Endothelial cell (in vitro differentiated cells): ENCODE measurements at places on chromosomes 6 and 20.
A peak's percentile ranks its signal among the peaks of the same experiment; 100 is the strongest.

- DNase-seq: no peak
These were observed 8.4 kb downstream of the PROCR start for GRCh38 chr20:35180266-35180665.

DNA sequence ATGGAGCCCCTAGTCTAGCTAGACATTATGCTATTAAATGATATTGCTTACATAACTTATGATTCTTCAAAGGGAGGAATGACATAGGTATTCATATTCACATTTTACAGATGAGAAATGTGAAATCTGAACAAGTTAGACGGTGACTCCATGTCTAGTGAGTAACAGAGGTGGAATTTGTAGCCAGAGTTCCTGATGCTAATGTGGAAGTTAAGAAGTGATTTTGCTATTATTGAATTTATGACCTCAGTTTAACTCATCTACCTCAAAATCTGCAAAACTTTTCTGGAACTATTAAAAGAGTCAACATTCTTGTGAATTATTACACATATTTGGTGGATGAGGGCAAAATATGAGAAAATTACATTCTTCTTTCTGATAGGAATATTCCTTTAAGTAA is 347.6 kb upstream of the MMS22L start:
- DNase-seq: no peak

DNA sequence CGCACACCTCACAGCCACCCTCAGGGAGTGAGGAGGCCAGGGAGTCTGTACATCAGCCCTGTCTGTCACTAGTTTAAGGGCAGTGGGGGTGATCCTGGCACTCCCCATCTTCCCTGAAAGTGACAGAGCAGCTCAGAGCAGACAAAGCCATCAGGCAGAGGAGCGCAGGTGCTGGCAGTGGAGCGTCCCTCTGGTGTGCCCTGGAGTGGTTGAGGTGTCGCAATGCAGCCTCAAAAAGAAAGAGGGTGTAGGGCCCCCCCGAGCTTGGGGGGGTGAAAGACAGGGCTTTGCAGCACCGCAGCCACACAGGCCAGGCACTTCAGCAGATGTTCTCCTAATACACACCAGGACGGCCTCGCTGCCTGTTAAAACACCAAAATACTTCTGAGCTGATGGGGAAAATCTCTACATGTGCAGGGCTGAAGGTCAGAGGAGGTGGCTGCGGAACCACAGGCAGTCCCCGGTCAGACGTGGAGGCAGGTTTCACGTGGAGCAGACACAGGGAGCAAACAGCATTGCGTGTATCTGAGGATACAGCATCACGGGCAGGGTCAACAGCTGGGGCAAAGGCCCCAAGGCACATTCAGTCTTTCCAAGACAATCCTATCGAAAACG is 69.5 kb downstream of the PREX1 start:
- no peak for DNase-seq

GRCh38 chr20:50303573-50304500 is 113.2 kb downstream of the CEBPB start:
- no peak for DNase-seq

- DNase-seq: no peak
These were observed 33.3 kb downstream of the SOBP start for GRCh38 chr6:107523054-107523791.

DNA sequence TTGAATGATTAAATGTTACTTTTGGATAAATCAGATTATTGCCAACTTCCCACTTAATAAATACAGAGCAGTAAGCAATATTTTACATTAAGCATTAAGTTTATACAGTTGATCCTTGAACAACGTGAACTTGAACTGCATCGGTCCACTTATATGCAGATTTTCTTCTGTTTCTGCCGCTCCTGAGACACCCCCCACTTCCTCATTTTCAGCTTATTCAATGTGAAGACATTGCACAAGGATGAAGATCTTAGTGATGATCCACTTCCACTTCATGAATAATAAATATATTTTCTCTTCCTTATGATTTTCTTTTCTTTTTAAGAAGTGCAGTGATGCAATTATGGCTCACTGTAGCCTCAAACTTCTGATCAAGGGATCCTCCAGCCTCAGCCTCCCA is 167.2 kb downstream of the LINC00237 start:
- DNase-seq: no peak

DNA sequence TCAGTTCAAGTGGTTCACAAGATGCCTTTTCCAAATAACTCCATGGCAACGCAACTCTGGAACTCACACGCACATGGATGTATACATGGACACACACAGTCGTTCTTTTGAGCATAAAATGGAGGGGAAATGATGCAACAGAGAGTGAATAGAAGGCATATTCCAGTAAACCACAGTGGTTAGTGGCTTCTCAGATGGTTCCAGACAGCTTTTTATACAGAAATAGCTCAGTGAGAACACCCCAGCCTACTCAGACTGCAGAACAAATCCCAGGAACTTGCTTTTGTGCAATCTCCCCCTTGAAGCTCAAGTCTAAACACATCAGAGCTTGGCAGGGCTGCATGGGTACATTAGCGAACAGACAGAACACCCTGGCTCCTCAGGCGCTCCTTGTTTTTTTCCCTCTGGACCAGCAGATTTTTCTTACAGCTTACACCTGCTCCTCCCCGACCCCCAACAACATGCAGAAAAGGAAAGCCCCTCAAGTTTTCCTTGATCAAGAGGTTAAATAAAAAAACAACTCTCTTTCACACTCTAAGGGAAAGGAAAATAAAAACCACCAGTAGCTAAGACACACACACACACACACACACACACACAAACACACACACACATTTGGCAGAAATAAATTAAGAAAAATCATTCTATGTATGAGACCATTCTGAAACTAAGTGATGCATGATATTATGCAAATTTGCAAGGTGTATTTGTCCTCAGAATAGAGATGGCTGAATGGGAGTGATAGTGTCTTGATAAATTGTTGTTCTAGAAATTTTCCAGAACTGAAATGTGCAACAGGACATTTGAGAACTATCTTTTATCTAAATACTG is 51.2 kb upstream of the RANBP9 start:
- DNase-seq: no peak

DNA sequence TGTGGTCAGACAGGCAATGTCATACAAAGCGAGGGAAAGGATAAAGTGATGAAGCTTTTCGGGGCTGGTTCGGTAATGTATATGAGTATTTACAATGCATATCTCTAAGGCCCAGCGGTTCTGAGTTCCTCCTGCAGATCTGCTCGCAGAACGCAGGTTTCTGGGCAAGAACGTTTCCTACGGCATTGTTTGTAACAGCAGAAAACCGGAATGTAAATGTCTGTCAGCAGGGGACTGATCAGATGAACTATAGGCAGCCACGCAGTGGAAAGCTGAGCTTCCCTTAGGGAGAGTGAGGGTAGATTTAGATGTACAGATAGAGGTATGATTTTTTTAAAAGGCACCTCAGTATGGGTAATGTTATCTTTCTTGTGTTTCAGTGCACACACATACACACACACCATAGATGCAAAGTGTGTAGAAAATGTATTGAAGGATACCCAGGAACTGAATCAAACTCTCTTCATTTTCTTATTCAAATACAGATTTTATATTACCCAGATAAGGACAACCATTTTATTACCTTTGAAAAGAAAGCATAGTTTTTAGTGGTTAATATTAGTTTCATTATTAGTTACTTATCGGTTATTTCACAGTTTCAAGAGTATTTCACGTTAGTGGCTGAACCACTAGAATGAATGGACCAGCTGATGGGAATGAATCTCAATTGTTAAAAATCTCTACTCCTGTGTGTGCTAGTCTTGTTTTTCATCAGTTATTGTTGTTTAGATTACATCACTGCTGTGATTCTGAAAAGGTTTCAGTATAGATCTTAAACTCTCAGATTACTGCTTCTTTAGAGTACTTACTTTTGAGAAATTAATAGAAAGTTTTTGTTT is 56.2 kb downstream of the SNX9 start:
- no peak for DNase-seq

DNA sequence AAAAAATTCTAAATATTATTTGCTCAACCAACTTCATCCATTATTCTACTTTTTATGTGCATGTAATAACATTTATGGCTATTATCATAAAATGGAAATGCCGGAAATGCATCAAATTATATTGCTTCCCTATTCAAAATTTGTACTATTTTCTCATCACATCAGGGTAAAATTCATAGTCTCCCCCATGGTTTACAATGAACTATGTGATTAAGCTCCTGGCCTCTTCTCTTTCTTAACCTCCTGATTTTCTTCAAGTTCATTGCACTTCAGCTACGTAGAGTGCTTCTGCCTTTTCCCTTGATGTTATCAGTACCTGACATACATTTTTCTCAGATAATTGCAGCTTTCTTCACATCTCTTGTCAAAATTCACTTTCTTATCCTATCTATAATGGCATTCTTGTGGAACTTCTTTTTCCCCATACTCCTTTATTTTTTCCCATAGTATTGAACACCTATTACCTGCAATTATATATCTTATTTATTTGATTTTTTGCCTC is 699.1 kb upstream of the ADGRB3 start:
- no peak for DNase-seq

DNA sequence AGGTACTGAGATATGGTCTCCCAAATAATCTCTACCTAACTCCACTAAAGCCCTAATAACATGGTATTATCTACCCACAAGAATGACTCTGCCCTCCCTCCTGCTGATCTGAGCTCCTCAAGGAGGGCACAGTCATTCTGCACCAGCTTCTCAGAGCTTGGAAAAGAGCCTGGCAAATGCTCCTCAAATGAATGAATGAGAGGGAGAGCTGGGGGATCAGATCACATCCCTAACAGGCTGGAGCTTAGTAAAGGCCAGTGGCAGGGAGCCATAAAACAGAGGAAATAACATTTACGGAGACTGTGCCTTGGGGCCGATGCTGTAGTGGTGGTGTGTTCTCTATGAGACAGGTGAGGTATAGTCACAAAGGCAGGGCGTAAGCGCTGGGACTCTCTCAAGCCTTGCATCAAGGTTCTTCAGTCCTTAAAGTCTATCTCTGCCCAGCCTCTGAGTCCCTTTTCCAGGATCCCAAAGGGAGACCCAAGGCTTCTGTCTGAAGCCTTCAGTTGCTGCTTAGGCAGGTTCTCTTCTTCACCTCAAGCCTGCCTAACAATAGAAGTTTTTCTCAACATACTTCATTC is 7.2 kb upstream of the NNAT start:
- DNase-seq: no peak

GRCh38 chr6:99761711-99762110 is 155.1 kb downstream of the PRDM13 start:
- no peak for DNase-seq

- DNase-seq: peak; percentile 12
These were observed 398.8 kb downstream of the ESR1 start for GRCh38 chr6:152206072-152206818.

GRCh38 chr6:128240024-128240428 is 280.4 kb downstream of the PTPRK start:
- DNase-seq: no peak

DNA sequence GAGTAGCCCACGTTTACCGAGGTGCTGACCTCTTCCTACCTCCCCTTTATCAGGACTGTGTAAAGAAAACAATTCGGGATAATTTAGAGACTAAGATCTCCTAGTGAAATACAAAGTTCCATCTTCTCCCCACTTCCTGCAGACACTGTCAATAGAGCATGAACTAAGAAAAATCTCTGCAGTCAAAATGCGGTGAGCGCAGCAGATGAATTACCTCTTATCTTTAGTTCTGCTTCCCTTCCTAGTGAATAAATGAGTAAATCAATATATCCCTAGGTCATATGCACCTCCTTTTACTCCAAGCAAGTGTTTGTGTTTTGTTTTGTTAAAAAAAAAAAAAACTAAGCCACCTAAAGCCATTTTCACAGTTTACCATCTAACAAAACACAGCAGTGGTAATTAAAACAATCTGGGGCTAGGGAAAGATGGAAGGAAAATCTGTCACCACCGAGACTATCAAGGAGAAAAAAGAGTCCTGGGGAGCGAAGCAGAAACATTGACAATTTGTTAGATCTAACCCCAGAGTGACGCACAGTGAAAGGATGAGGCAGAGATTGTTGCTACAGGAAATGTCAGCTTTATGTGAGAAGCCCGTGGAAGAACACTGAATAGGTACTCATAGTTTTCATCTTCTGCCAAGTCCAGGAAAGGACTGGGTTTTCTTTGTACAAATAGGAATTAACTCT is 159.4 kb upstream of the SPTLC3 start:
- no peak for DNase-seq

- DNase-seq: no peak
These were observed 18.8 kb downstream of the TOP1 start for GRCh38 chr20:41047279-41047974.

DNA sequence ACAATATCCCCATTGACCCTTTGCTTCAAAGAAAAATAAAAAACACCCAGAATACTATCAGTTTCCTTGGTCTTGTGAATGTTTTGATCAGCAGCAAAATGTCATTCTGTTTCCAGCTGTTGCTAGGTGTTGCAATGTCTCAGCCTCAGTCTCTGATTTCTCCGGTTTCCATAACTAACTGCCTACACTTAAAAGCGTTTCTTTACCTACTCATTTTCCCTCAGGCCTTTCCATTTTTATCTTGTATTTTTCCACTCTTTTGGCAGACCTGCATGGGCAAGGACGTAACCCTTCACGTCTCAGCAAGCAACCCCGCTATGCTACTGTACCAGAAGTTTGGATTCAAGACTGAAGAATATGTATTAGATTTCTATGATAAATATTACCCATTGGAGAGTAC is 49.4 kb downstream of the KAT14 start:
- no peak for DNase-seq

DNA sequence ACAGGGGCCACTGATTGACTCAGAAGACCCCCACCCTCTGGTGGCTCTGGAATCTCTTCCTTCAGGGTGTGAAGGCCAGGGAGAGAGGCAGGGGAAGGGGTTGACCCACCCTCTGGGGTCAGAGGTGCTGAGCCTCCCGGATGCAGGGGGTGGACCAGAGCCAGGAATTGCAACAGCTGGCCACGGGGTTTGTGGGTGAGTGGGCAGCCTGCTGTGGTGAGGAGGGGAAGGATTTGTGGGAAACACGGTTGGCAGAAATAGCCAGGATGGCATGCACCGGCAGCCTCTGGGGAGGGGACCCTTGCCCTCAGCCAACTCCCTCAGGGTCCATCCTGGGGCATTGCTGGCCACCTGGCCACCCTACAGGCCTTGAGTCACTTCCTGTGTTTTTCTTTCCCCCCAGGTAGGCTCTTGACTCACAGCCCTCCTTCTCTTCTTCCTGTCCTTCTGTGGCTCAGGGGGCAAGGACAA is 92.8 kb downstream of the MRPL14 start:
- no peak for DNase-seq

- no peak for DNase-seq
These were observed 13.4 kb upstream of the OCSTAMP start for GRCh38 chr20:46563860-46564221.

DNA sequence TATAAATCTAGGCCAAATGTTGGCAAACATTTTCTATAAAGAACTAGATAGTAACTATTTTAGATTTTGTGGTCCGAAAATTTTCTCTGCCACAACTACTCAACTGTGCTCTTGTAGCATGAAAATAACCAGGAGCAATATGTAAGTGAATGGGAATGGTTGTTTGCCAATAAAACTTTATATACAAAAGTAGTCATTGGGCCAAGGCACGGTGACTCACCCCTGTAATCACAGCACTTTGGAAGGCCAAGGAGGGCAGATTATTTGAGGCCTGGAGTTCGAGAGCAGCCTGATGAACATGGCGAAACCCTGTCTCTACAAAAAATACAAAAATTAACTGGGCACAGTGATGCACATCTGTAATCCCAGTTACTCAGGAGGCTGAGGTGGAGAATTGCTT is 617.1 kb downstream of the EPM2A start:
- no peak for DNase-seq

- no peak for DNase-seq
These were observed 46.9 kb downstream of the OSTM1 start for GRCh38 chr6:108027594-108027993.
